ENCODE measurements at places on chromosomes 2 and 18.

DNA sequence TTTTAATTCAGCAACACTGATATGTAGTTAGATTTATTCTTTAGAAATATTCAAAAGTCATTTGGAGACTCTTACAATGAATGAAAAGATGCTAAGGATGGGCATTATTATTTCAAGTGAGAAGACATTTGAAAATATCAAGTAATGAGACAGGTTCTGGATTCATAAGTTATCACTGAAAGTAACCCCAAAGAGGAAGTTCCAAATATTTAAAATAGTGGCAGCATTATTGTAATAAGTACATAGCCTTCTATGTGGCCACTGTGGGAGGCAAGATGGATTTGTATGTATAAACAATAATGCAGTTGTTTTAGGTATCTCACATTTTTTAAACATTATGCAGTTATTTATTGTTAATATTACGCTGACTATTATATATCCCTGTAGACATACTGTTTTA lies 29.7 kb downstream of the ZC3H6 start:
- DNase-seq = no peak

- no peak for DNase-seq
These were observed 5.6 kb upstream of the WDFY1 start for GRCh38 chr2:223950448-223951347.

GRCh38 chr2:138279871-138280270 lies 221.7 kb upstream of the SPOPL start:
- no peak for DNase-seq

- no peak for DNase-seq
These were observed 2.0 kb upstream of the SMYD5 start for GRCh38 chr2:73212098-73212447.

GRCh38 chr18:63980027-63980426 lies 10.1 kb downstream of the SERPINB8 start:
- peak; percentile 77 for DNase-seq

DNA sequence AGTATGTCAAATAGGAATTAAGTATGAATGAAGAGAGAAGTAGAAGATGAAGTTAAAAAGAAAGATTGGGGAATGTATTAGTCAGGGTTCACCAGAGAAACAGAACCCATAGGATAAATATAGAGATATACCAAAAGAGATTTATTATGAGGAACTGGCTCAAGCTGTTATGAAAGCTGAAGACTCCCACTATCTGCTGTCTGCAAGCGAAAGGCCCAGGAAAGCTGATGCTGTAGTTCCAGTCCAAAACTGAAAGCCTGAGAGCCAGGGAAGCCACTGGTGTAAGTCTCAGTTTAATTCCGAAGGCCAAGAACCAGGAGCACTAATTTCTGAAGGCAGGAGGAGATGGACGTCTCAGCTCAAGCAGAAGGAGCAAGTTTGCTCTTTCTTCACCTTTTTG lies 200.9 kb upstream of the FN1 start:
- no peak for DNase-seq

DNA sequence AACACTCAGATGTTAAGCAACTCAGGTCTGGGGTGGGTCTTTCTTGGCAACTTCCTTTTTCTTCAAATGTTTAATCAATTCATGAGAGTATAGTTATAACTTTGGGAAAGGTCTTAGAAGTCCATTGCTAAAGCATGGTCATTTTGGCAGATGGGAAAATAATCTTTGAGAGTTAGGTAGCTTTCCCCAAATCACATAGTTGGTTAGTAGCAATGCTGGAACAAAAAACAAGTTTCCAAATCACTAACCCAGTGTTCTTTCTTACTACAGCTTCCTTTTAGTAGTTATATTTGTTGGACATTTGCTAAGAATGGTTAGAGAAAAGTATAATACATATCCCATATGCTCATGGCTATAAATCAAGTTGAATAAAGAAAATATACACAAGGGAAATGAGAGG lies 185.2 kb upstream of the SLC14A2 start:
- DNase-seq = no peak
